ENCODE measurements at places on chromosomes 11 and 22.

- peak; percentile 36 for DNase-seq
Measured at GRCh38 chr11:102318469-102318868, 1.2 kb downstream of the BIRC3 start.

- DNase-seq: no peak
Measured at GRCh38 chr11:74138021-74138420, 32.8 kb downstream of the C2CD3 start.

- DNase-seq: no peak
Measured at GRCh38 chr11:111633756-111634362, 31.6 kb downstream of the SIK2 start.

GRCh38 chr22:47230251-47230650, 467.8 kb downstream of the TBC1D22A start:
- DNase-seq: no peak

DNA sequence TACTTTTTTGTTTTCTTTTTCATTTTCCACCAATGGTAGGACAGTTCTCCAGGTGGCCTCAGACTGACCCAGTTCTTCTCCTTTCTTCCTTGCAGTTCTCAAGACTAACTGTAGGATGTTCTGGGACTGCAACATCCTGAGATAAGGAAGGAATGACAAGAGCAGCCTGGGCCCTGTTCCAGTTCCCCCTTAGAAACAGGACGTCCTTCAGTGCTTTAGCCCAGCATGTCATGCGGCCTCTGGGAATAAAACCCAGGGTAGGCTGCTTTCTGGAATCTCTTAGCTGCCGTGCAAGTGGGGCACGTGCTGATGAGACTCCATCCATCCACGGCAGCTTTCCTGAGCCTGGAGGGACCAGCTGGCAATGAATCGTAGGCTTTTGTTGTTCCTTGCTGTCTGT, 24.0 kb upstream of the CADM1 start:
- no peak for DNase-seq

GRCh38 chr11:30447058-30447640, 124.2 kb downstream of the ARL14EP start:
- DNase-seq: no peak

DNA sequence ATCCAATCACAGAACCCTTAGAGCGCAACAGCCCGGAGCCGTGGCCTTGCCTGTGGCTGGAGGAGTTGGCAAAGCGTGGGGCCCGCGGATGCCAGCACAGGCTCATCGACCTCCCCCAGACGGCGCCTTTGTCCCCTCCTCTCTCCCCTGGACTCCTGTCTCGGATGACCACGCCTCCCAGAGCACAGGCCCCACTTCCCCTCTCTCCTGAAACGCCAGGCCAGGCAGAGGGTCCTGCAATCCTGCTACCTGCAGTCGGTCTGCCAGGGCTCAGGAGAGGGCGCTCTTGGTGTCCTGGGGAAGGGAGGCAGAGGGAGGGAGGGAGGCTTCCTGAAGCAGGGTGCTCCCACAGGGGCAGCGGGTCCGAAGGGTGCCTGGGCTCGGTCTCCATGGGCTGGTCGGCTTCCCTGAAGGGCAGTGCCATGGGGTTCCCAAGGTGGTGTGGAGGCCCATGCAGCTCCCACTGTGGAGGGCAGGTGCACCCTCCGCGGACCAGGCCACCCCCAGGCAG, 16.6 kb upstream of the TTLL12 start:
- DNase-seq: no peak

All from stimulated activated CD4-positive, alpha-beta T cell treated with anti-CD3 and anti-CD28 coated beads, Interleukin-12 subunit alpha, Interleukin-12 subunit beta, amount 100 ng/mL, for 24 hours (primary cell).